ENCODE measurements at places on chromosomes 12 and 14.

GRCh38 chr14:60656686-60657455 is 7.6 kb upstream of the SIX1 start:
- DNase-seq = peak; percentile 55

DNA sequence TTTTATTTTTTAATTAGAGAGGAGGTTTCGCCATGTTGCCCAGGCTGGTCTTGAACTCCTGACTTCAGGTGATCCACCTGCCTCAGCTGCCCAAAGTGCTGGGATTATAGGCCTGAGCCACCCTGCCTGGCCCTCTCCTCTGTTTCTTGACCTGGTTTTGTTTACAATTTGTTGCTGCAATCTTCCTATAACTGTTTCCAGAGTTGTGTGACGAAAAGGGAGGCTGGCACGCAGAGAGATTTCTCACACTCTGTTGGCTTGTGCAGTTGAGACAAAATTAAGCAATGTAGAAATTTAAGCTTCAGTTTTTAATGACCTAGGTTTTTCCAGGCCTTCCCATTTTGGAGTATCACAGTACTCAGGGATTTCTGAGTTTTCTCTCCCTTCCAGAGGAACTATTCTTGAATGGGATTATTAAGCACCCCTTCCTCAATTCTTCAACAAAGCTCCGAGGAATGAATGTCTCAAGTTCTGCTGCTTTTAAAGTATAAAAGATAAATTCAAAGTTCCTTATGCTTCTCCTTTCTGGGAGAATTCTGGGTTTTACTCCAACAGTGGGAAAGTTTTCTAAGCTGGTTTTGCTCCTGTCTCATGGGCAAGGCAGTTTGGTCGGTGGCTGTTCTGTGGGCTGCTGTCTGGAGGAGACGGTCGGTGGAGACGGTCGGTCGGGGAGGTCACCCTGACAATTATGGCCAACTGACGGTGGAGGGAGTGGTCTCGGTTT is 20.4 kb upstream of the FOS start:
- DNase-seq = no peak

GRCh38 chr12:122381021-122381420 is 41.4 kb downstream of the CLIP1 start:
- DNase-seq = no peak

DNA sequence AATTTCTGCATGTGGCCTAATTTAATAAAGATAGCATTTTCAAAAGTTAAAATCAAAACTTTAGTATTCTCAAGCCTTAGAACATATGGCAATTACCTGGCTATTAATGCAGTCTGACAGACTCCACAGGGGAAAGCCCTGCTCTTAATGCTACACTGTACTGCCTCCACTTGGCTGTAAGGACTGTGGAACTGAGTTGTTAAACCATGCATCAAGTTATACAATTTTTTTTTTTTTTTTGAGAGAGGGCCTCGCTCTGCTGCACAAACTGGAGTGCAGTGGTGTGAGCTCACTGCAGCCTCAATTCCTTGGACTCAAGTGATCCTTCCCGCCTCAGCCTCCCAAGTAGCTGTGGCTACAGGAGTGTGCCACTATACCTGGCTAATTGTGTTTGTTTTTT is 19.0 kb upstream of the NDUFA12 start:
- no peak for DNase-seq

GRCh38 chr14:104265918-104266630 is 127.7 kb downstream of the KIF26A start:
- no peak for DNase-seq

DNA sequence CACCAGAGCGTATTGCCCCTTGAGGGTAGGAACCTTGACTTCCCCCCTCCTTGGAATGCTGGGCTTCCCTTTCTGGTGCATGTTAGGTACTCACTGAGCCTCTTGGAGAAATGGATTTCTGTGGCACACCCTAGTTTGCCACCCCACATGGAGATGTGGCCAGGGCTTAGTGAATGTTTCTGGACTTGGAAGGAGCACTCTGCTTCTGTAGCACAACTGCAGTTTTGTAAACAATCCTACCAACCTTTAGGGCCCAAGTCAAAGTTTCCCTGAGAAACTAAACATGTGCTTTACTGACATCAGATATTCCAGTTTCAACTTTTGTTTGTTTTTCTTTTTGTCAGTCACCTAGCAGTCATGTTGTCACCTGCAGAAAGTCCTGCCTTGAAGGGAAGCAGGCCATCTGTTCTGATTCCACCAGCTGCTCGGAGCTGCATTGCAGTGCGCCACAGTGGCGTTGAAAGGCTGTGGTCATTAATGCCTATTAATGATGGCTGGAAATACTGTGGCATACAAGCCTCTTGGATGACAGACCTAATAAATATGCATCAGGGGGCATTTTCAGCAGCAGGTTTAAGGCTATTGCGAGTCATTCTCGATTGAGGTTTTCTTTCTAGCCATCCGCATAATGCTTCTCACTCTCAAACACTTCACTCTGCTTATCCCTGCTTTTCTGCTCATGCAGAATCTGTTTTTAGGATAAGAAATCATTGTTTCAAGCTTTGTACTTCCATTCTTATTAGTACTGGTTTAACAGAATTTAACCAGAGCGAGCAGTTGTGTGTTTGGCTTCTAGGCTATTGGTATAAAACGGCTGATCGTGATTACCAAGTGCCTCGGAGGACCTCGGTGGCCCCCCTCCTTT is 7.8 kb downstream of the PELI2 start:
- no peak for DNase-seq

- no peak for DNase-seq
These were observed 46.9 kb downstream of the DLK1 start for GRCh38 chr14:100773331-100774163.

GRCh38 chr12:69701826-69702225 is 2.7 kb upstream of the BEST3 start:
- no peak for DNase-seq

DNA sequence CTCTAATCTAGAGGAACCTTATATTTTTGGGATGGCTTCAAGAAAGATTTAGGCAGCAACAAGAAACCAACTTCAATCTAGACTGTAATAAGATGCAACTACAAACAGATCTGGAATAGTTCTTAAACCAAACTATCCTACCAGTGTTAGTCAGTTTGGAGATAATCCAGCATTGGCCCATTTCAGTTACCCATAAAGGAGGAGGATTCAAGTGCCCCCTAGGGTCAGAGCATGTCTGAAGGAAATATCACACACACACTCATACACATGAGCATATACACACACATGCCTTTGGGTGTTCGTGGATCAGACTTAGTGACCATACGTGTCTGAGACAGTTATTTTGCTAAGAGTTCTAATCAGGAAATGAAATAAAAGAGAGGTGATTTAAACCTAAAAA is 261.2 kb downstream of the ADAMTS20 start:
- no peak for DNase-seq

DNA sequence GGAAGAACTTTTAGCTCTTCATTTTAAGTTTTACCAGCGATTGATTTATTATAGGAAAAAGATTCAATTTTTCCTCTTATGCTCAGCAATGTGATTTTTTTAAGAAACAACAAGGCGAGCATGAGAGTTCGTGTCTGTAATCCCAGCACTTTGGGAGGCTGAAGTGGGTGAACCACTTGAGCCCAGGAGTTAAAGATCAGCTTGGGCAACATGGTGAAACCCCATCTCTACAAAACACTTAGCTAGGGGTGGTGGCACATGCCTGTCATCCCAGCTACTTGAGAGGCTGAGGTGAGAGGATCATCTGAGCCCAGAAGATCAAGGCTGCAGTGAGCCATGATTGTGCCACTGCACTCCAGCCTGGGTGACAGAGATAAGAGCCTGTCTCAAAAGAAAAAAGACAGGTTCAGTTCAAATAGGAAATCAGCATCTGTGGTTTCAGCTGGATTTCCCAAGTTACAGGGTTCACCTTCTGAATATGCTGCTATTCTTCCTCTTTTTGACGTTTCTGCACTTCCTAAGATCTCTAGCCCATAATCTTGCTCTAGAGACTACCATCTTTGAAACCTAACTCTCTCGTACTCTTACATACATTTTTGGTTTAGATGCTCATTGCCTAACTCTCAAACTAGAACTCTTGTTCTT is 274.7 kb downstream of the SEC23A start:
- DNase-seq = no peak

DNA sequence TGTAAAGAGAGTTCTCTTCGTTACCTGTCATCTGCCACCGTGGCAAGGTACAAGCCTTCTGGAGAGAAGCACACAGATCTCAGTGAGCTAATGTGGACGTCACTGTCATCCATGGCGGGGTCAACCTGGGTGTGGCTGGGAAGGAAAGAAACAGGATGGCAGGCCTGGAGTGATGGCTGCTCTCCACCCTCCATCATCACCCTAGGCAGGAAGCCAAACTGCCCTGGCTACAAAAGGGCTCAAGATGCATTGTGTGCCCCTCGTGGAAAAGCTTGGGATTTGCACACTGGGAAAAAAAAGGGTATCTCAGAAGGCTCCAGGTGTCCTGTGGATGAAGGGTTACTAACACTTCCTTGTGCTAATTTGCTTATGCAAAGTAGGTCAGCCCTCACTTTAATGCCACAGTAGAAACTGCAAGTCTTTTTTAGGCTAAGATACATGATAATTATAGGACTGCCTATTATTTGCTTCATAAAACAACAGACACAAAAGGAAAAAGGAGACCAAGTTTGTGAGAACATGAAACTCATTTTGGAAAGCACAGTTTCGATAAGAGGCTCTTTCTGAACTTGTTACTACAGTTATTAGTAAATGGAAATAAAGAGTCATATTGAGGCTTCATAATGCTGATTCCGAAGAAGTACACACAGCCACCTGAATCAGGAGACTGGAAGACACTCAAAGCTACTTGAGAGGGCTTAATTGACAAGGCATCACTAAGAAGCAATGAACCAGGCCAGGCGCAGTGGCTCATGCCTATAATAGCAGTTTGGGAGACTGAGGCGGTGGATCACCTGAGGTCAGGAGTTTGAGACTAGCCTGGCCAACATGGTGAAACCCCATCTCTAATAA is 18.9 kb downstream of the RFC5 start:
- DNase-seq = no peak

- no peak for DNase-seq
These were observed 214.2 kb downstream of the GLT1D1 start for GRCh38 chr12:129067491-129067890.

DNA sequence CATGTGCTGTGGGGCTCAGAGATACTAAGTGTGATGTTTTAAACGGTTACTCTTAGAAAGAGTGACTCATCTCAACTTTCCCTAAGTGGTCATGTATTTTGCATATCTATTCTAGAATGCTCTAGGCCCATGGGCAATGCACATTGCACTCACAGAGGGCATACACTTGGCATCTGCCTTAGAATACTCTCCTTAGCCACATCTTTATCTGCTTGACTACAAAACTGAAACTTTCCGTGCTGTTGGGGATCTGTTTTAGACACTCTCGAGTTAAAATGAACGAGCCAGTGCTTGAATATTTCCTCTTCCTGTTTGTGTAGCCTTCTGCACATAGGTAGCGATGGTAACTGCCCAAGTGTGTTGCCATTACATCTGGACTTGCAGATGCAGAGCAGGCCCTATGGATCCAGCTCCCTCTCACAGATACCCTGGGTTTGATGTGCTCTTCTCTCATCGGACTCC is 180.5 kb downstream of the CAND1 start:
- no peak for DNase-seq

- DNase-seq = no peak
These were observed 5.4 kb downstream of the SERPINA1 start for GRCh38 chr14:94382716-94383596.

- no peak for DNase-seq
These were observed 1.1 kb upstream of the MARCHF9 start for GRCh38 chr12:57753756-57754337.

GRCh38 chr12:82057770-82058169 is 298.6 kb upstream of the PPFIA2 start:
- no peak for DNase-seq

Data from SW 1271 (cell line).